ENCODE measurements at places on chromosomes 2 and 18.

DNA sequence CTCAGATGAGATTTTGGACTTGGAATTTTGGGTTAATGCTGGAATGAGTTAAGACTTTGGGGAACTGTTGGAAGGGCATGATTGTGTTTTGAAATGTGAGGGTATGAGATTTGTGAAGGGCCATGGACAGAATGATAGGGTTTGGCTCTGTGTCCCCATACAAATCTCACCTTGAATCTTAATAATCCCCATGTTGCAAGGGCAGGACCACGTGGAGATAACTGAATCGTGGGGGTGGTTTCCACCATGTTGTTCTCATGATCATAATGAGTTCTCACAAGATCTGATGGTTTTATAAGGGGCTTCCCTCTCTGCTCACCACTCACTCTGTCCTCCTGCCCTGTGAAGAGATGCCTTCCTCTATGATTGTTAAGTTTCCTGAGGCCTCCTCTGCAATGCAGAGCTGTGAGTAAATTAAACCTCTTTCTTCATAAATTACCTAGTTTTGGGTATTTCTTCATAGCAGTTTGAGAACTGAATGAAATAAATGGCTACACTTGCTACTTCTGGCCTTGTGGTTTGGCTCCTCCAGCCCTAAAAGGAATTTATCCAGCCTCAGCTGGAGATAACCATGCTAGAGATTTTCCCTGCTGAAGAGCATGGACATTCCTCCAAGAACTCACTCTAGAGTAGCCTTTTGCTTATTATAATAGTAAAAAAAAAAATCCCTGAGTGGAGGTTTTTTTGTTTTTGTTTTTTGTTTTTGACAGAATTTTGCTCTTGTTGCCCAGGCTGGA lies 144.3 kb upstream of the TFPI start:
- no peak for DNase-seq

DNA sequence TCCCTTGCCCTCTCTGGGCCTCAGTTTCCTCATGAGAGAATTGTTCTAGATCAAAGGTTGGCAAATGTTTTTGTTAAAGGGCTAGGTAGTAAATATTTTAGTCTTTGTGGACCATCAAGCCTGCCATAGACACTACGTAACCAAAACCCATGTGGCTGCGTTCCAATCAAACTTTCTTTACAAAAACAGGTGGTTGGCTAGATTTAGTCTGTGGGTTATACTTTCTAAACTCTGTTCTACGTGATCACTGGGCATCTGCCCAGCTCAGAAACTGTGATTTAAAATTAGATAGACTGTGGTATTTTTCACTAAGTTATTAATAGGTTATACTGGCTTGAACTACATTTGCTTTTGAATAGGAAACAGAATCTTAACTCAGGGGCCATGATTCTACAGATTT lies 149.8 kb upstream of the DCC start:
- DNase-seq = no peak

DNA sequence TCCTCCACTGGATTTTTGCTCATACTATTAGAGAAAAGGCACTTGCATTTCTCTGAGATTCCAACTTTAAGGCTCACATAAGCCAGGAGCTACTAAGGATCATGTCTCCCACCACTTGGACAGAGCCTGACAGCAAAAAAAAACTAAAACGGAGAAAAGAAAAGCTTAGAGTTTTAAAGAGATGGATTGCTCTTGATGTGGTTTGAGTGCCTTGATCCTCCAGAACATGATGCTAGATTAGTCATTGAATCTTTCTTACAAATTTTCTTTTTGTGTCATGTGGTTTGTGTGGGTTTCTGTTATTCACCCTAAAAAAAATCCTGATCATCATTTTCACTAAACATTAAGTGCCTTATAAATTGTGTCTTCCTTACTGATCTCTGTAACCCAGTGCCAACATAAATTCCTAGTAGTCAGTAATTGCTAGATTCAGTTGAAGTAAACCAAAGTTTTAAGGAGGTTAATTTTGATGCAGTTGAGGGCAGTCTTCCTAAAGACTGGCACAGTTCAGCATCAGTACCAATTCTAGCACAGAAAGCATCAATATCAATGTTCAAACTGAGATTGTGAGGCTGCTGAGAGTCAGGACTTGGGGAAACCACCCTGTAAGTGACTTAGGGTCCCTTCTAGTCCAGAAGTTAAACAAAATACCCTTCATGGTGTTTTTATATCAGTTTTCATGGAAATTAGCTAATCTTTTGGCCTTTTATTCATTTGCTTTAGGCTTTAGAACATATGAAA lies 206.3 kb downstream of the RAD51AP2 start:
- DNase-seq = no peak

- DNase-seq = no peak
Measured at GRCh38 chr18:23592911-23593310, 6.6 kb upstream of the NPC1 start.

- no peak for DNase-seq
Measured at GRCh38 chr18:28109781-28110560, 67.0 kb downstream of the CDH2 start.

DNA sequence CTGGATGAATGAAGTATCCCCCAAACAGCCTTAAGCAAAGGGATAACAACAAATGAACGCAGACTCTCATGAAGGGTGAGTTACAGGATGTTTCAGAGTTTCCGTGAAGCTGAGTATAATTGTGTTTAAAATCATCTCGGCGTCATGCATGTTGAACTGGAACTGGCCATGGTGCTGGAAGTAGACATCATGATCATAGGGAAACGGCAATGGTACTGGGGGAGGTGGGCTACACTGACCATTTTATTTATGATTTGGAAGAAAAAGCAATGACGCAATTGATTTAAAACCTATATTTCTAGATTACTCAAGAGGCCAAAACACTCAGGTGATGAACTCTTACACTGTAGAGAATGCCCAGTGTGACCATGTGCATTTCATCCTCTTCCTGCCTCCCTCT lies 387.9 kb upstream of the MYT1L start:
- DNase-seq = no peak

DNA sequence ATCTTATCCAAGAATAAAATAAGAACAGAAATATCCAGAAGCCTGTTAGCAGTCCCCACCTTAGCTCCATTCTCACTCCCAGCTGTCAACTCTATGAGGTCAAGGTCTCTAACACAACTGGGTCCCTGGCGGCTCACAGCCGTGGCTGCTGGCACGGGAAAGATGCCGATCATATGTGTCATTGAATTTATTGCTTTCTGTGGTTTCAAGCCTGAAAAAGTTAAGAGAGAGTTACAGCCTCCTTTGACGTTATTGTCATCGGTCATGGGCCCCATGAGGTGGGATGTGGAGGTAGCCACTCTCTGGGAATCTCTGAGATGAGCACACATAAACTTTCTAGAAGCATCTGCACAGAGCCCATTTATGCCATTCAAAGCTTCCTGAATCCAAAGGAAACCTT lies 28.7 kb upstream of the CABLES1 start:
- no peak for DNase-seq

GRCh38 chr2:201411421-201411820 lies 39.8 kb downstream of the TRAK2 start:
- no peak for DNase-seq

- no peak for DNase-seq
Measured at GRCh38 chr2:14635391-14635871, 2.9 kb downstream of the LRATD1 start.

DNA sequence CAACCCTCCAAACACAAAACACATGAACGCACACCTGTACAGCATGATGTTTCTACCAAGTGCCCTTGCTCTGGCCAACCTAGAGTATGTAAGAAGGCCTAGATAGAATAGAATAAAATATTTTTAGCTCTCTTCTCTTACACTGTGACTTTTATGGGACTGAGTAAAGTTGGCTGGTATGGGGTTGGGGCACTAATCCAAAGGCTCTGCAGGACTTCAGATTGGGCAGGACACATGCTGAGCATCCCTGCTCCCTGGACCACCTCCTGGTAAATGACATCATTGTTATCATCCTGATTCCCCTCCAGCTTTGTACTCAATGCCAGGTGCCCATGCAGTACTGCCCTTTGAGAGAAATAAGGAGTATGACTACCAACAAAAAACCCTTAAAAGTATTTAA lies 322.2 kb downstream of the SLC8A1 start:
- no peak for DNase-seq

DNA sequence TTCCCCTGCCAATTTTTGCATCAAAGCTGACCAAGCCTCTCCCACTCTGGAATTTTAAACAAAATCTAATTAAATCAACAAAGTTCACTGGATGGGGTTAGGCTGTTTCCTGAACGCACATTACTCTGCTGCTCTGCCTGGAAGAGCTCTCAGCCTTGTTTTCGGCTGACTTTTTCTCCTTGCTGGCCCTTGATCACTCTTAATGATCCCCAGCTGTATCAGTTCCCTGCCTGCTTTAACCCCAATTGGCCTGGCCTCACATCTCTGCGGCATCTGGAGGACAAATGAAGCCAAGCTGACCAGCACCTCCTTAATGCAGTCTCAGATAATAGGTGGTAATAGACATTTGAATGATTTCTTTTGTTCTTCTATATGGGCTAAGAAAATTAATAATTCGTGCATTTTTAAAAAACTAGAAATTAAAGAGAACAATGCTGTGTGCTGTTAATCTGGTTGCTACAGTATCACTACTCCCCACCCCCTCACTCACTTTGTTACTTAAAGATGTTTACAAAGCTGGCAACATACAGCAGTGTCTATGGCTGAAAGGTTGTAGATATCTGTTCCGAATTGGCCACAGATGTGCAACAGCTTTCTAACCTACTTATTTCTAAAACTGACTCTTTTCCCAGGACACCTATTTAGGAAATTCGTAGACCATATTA lies 415.2 kb upstream of the KCNH7 start:
- no peak for DNase-seq

DNA sequence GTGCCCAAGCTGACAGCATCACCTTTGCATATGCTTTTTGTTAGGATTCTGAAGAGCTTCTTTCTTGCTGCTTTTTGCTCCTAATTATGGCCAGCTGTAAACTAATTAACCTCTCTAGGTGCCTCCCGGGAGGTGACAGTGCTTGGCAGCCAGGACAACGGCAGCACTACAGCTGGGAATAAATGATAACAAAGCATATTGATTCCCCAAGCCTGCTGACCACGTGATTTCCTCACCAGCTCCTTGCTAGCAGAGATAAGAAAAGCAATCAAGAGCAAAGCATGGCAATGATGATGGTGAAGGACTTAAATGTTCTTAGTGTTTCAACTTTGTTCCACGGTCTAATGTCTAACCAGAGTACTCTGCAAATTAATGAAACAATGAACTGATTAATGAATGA lies 1074.4 kb upstream of the GYPC start:
- no peak for DNase-seq

- no peak for DNase-seq
Measured at GRCh38 chr18:1466035-1466434, 561.4 kb downstream of the ADCYAP1 start.

GRCh38 chr2:235614176-235614860 lies 120.5 kb downstream of the AGAP1 start:
- no peak for DNase-seq

GRCh38 chr18:47422524-47422923 lies 171.1 kb upstream of the SKOR2 start:
- DNase-seq = no peak

DNA sequence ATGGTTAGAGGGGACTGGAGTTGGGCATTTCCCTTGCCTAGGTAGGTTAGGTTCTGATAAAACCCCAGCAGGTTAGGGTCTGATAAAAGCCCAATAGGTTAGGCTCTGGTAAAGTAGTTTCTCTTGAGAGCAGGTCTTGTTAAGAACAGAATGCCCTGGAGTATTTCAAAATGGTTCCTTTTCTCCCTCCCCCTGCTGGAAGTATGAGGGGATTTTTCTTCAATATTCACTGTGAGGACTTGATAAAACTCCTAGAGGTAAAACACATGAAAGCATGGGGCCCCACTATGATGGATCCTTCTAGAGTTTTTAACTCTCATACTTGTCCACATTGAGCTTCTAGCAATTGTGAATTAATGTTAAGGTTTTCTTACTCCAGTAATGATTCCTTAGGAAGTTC lies 27.6 kb downstream of the ANKAR start:
- DNase-seq = no peak

DNA sequence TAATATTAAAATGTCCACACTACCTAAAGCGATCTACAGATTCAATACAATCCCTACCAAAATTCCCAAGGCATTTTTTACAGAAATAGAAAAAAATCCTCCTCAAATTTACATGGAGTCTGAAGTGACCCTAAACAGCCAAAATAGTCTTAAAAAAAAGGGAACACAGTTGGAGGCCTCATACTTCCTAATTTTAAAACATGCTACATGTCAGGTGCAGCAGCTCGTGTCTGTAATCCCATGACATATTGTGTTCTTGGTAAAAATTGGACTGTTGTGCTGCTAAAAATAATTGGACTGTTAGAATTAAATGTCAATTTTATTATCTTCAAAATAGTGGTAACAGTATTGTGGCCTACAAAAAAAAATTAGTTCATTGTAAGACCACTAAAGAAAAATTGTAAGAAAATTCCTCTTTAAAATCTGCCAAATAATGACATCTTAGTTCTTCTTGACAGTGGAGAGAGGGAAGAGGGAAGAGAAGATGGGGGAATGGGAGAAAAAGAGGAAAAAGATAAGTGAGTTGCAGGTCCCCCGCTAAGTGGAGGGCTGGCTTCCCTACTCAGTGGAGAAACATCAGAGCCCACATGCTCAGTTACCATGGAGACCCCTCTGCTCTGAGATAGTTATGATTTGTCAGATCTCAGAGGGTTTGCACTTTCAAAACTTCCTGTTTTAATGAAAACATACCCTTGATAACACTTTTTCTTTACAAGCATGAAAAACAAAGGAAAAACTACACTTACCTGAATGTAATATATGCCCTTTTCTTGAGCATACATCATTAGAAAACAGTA lies 46.5 kb downstream of the UNC50 start:
- no peak for DNase-seq

- no peak for DNase-seq
Measured at GRCh38 chr2:160257041-160257742, 57.1 kb upstream of the ITGB6 start.

DNA sequence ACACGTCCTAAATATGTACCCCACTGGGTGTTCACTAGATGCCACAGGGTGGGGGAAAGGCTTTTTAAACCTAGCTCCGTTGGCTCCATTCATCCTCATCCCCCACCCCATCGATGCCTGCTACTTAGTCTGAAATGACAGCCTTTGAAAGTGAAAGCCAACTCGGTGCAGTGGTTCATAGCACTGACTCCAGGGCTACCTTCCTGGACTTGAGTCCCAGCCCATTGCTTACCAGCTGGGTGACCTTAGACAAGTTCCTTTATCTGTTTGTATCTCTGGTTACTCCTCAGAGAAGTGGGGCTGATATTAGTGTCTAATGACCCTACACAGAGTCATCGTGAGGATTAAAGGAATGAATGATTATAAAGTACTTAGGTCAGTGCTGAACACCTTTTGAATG lies 24.4 kb downstream of the EHD3 start:
- DNase-seq = no peak

DNA sequence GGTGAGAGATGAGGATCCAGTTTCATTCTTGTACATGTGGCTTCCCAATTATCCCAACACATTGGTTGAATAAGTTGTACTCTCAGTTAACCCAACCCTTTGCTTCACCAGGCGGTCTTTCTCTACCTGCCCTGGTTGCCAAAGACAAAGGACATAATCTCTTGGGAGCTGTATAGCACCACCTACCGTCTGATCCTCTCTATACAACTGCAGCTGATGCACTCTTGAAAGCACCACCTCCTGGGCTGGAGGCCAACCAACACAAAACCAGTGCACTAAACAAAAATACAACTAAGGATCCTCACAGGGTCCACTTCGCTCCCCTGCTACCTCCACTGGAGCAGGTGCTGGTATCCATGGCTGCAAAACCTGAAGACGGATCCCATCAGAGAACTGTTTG lies 473.6 kb upstream of the NRXN1 start:
- no peak for DNase-seq

GRCh38 chr2:28052691-28053090 lies 162.2 kb downstream of the BABAM2 start:
- no peak for DNase-seq

- DNase-seq = no peak
Measured at GRCh38 chr18:78711971-78712370, 267.6 kb upstream of the SALL3 start.
